ENCODE measurements at places on chromosomes 4 and X.
A peak's percentile ranks its signal among the peaks of the same experiment; 100 is the strongest.

DNA sequence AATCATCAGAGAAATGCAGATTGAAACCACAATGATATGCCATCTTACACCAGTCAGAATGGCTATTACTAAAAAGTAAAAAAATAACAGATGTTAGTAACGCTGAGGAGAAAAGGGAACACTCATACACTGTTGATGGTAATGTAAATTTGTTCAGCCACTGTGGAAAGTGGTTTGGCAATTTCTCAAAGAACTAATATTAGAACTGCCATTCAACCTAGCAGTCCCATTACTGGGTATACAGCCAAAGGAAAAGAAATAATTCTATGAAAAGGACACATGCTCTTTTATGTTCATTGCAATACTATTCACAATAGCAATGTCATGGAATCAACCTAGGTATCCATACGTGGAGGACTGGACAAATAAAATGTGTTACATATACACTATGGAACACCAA is 566.3 kb downstream of the STPG2 start:
- DNase-seq = no peak

- no peak for DNase-seq
Measured at GRCh38 chrX:15866147-15866546, 11.5 kb upstream of the AP1S2 start.

DNA sequence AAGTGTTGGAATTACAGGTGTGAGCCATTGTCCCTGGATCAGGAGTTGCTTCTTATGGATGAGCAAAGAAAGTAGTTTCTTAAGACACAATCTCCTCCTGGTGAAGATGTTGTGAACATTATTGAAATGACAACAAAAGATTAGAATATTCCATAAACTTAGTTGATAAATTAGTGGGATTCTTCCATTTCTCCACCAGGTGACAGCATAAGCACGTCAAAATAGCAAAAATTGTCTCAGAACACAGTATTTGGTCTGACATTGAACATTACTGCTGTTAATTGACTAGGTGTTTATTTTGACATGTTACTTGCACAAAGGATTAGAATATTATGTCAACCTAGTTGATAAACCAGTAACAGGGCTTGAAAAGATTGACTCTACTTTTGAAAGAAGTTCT is 21.6 kb downstream of the CLDN34 start:
- DNase-seq = no peak

- no peak for DNase-seq
Measured at GRCh38 chr4:133524369-133524768, 375.3 kb downstream of the PCDH10 start.

DNA sequence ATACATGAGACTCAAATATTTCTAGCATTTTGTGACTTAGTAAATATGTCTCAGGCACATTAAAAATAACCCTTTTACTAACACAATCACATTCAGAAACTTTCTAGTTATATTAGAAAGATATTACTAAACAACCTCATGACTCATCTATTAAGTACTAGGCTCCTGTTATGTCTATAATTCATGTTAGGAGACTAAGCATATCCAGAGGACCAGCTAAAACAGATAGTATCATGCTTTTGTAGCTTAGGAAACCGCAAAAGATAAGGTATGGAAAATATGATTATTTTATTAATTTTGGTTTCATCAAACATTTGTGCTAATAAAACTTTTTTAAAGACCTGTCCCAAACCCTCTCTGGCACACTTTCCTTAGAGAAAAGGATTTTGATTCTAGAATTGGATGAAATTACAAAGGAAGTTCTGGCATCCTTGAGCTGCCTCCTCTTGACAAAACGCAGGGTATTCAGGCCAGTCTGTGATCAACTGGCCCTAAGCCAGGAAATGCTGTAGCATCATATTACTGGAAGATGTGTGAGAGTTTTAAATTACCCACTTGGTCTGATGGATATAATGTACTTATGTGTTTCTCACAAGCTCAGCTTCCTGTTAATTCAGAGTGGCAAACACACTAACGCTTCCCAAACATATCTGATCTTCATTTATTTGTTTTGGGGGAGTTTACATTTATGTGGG is 60.4 kb downstream of the NRK start:
- peak; percentile 15 for DNase-seq

GRCh38 chr4:172843192-172843591 is 325.4 kb upstream of the GALNT7 start:
- no peak for DNase-seq

DNA sequence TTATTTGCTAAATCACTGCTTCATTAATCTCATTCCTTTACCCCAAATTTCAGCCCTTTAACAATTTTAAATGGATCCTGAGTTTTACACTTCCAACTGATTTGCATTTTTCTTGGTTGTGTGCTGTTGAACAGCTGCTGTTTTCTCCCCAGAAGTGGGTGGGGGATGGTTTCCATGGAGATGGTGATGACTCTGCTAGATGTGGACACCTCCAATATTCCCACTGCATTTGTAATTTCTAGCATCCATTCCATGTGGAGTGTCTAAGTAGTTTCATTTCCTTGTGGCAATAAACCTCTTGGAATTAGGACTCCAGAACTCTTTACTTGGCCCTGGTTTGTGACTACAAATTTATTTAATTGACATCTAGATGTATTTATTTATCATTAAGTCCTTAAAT is 330.4 kb downstream of the GBA3 start:
- DNase-seq = no peak

GRCh38 chrX:71099736-71100135 is 4.1 kb downstream of the FOXO4 start:
- no peak for DNase-seq

DNA sequence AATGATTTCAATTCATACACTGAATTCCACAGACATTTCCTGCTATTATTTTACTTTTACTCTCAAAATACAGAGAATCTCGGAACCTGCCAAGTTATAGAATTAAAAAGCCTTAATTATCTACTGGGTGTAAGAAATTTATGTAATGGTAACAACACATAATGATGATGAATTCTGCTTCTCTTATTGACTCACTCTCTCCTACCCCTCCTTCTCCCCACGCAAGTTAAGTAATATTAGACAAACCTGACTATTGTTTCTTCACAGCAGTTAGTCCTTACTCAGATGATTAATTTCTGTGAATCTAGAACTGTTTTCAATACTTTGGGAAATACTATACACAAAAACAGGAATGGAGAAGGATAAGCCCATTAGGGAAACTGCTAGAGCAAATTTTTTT is 762.0 kb downstream of the CCSER1 start:
- no peak for DNase-seq

- DNase-seq = no peak
Measured at GRCh38 chr4:123350191-123350544, 46.4 kb upstream of the SPRY1 start.

DNA sequence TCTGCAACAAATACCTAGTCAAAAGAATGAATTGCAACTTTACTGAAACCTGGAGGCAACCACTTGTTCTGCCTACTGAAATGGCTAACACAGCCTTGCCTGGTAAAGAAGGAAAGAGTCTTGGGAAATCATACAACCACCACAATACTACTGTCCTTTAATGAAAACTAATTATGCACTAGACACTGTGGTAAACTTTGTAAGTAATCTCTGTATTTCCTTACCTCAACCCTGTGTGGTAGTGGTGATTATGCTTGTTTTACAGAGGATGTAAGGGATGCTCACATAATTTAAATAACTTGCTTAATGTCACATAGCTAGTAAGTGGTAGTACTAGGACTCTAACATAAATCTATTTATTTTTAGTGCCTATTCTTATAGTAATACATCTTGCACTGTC is 44.7 kb downstream of the TMEM156 start:
- DNase-seq = no peak

GRCh38 chrX:11655282-11656015 is 10.3 kb downstream of the ARHGAP6 start:
- DNase-seq = no peak

GRCh38 chr4:87650938-87651337 is 858 bp downstream of the DMP1 start:
- DNase-seq = no peak

DNA sequence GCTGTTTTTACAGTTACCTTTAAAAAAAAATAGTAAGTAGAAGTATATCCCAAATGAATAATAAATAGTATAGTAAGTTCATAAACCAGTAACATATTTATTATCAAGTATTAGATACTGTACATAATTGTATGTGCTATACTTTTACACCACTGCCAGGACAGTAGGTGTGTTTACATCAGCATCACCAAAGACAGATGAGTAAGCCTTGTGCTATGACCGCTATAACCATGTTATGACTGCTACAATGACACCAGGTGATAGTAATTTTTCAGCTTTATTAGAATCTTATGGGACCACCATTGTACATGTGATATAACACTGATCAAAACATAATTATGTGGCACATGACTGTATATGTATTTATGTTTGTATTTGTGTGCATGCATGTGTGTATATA is 27.3 kb downstream of the PABPC4L start:
- no peak for DNase-seq

- no peak for DNase-seq
Measured at GRCh38 chrX:150324035-150324728, 38.9 kb upstream of the MAMLD1 start.

DNA sequence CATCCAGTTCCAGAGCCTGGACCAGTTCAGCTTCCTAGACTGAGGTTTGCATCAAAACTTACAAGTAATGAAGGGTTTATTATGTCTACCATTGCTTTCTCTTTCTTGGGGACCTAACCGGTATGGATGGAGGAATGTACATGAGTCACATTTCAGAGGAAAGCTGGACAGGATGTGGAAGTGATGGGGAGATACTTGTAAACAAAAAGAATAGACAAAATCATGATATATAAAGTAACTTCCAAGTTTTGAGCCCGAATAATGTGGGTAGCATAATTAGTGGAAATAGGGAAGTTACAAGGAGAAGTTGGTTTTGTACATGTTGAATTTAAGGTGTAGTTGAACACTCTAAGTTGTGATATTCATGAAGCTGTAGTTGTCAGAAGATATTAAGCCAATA is 15.0 kb downstream of the FNIP2 start:
- DNase-seq = no peak

GRCh38 chr4:101981756-101982155 is 191.2 kb downstream of the BANK1 start:
- DNase-seq = no peak

GRCh38 chrX:24080704-24081103 is 25.9 kb downstream of the EIF2S3 start:
- DNase-seq = no peak

DNA sequence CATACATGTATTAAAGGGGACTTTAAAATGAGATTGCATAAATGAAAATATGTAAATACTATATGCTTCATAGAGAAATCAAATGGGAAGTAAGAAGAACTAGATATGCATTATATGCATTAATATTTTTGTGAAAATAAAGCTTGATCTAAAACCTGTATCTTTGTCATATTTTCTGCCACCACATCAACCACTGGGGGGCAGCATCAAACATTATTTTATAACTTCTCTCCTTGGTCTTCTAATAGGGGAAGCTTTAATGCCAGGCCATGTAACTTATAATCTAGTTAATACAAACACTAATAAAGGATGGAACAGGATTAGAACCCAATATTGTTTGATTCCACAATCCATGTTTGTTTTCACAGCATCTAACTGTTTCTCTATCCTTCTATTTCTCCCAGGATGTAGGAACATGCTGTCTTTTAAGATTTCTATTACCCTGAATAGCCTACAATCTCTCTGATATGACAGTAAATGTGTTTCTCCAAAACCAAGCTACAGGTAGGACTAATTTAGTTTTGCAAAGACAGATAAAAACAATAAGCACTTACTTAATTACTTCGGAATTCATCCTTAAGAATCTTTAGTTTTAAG is 10.0 kb downstream of the QRFPR start:
- no peak for DNase-seq

DNA sequence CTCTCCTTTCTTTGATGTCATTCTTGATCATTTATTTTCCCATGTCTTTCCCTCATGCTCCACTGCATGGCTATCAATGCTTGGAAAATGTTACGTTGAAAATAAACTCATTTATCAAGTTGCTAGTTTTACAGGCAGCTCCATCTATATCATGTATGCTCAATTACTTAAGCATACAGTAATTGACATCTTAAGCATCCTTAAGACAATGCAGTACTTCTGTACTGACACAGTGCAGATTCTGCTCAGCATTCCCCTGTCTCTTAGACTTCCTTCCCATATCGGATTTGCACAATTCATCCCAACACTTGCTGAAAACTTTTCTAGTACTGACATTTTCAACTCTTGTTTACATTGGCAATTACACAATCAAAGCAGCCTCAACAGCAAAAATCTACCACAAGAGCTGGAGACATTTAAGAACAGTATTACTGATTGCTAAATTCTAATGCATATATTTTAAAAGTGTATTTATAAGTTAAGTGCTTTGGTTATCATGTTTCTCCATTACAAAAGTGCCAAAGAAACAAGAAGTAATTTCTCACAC is 165.6 kb downstream of the ATP10D start:
- no peak for DNase-seq

DNA sequence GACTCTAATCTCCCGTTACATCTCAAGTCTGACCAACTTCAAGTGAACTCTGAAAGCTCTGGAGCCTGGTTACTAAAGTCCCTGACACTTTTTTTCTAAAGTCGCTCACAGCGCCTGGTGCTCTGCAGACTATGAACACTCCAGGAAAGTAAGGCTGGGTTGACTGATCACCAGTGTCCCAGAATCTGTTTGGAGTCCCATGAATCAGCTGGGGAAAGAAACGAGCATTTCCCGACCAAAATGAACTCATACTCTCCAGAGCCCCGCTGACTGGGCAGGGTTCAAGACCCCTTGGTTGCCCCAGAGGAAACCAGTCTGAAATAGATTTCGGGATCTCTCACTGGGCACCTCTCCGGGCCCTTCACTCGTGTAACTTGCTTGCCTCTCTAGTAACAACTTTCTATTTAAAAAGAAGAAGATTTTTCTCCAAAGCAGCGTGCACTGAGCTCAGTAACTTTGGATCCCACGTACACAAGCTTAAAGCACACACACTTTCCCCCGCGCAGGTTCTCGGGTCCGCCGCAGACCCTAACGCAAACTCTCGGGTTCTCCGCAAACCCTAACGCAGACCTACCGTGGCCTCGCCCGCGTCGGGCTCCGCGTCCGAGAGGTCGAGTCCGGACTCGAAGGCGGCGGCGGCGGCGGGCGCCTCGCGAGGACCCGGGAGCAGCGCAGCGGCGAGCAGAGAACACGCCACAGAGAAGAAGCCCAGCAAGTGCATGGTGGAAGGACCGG is 964 bp downstream of the VEGFC start:
- no peak for DNase-seq

DNA sequence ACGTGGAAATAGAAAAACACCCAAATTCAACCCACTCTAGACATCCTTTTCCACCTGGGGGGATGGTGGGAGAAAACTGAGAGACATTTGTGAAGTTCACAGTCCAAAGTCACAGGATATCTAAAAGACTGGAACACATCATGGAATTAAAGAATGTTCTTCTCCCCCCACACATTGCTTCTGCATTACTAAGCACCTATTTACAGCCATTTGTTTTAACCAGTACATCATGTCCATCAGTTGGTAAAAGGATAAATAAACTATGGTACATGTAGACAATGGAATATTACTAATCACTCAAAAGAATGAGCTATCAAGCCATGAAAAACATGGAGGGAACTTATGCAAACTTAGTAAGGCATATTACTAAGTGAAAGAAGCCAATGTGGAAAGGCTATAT is 185.5 kb upstream of the ANXA10 start:
- DNase-seq = no peak

- DNase-seq = no peak
Measured at GRCh38 chr4:123455360-123455759, 58.8 kb downstream of the SPRY1 start.
